ENCODE measurements at places on chromosomes 7 and 10. TPM values are rescaled to one million over a fixed set of nuclear protein-coding genes. Genes with fewer than 3 reads are reported as not detected.

The IFIT2 gene
- total RNA-seq: 0.15 TPM

The CFAP43 gene
- 0.24 TPM for total RNA-seq

The RBP3 gene
- not detected for total RNA-seq

The CDH23 gene
- total RNA-seq: not detected

Measured in HepG2 (cell line).